ENCODE measurements at places on chromosomes 5 and 9. TPM values are rescaled to one million over a fixed set of nuclear protein-coding genes. Genes with fewer than 3 reads are reported as not detected.

Gene CCL19
- total RNA-seq: 2.1 TPM

Gene MELK
- total RNA-seq: 0.64 TPM

Gene C1QTNF3
- 1.1 TPM for total RNA-seq

Gene IGFBPL1
- total RNA-seq: not detected

Gene FOXD4
- total RNA-seq: 0.12 TPM

Gene GRM6
- not detected for total RNA-seq

Gene ZNF367
- 2.5 TPM for total RNA-seq

Gene ECSCR
- total RNA-seq: 20.6 TPM

Gene VDAC1
- 515 TPM for total RNA-seq

Gene C5orf58
- total RNA-seq: not detected

Gene PHF24
- 0.10 TPM for total RNA-seq

Gene FOXI1
- total RNA-seq: not detected

Gene CLIC3
- total RNA-seq: 1.7 TPM

- no peak for DNase-seq
Measured at GRCh38 chr9:133449760-133450159, 10.0 kb upstream of the CACFD1 start.

GRCh38 chr5:151234476-151235238 is 10.8 kb upstream of the CCDC69 start:
- DNase-seq: peak; percentile 84

- DNase-seq: no peak
Measured at GRCh38 chr5:32536246-32536645, 49.1 kb upstream of the SUB1 start.

DNA sequence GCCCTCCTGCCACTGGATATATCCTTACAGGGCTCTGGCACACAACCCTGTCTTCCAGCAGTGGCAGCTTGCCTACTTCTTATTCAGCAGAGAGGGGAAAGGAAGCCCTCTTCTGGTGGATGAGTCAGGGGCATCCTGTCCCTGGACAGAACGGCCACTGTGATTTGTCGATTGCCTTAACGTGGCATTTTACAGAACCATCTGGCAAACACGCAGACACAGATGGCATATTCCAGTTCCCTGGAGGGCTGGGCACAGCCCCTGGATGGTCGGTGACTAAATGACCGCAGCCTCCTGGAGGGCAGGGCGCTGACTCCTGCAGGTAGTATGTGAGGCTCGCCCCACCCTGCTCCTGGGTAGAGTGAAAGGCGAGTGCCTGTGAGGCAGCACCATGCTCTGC is 62.1 kb downstream of the DCP2 start:
- DNase-seq: no peak

GRCh38 chr5:143471041-143471509 is 67.6 kb upstream of the NR3C1 start:
- DNase-seq: no peak

- no peak for DNase-seq
Measured at GRCh38 chr5:125581311-125581710, 834.9 kb upstream of the ZNF608 start.

- DNase-seq: no peak
Measured at GRCh38 chr5:180612683-180613082, 21.4 kb upstream of the SCGB3A1 start.

- no peak for DNase-seq
Measured at GRCh38 chr9:134589748-134590147, 51.9 kb upstream of the COL5A1 start.

- DNase-seq: no peak
Measured at GRCh38 chr5:74950836-74951515, 84.8 kb upstream of the FAM169A start.

DNA sequence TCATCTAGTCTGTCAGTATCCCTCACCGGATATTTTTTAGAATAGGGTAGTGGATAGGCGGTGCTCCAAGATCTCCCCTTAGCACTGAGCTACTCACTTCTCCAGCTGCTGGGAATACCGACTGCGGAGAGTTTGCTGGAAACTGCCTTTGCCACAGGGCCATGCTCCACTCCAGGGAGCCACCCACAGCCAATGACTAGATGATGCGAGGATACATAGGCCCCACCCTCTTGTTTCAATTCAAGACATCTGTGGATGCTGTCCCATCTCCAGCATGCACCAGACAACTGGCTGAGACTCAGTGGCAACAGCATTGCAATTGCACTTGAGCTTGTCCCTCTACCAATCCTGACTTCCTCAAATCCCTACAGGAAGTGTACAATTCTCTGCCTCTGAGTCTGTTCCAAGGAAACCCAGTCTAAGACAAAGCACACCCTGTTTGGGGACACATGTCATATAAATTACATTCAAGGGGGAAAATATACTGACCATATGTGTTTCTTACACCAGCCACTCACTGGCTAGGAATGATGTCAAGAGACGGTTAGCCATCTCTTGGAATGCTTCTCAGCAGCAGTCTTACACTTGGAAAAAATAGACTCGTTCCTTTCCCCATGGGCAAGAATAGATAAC is 312.6 kb upstream of the KIF2A start:
- DNase-seq: no peak

DNA sequence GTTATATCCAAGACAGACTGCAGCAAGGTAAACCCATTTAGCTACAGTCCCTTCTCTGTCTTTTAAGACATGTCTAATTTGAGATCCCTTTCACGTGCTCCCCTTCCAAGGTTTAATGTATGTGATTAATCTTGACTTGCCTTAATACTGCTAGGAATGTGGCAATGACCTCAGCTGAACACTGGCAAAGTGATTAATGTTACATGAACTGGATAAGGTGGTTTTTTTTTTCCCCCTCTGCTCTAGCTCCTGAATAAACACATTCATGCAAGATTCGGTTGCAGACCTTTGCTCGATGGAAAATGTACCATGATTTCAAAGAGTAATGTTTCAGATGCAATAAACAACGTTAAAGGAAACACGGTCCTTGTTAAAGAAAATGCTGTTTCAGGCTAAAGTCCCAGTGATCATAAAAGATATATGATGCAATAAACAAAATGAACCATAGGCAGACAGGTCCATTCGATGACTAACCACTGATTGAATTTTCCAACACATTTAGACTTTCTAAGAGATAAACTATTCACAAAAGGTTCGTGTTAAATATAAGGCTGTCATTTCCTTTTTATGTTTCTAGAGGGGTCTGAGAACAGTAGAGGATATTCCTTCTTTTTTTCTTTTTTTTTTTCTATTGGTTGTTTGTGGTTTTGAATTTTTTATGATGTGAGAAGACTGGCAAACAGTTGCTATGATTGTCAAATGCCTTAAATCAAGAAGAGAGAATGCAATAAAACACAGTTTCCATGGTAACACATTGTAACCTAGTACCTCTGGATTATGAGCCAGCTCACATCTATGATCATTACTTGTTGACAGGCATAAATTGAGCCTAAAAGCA is 44.7 kb upstream of the ZNF608 start:
- no peak for DNase-seq

- no peak for DNase-seq
Measured at GRCh38 chr5:36944607-36945225, 68.1 kb downstream of the NIPBL start.

DNA sequence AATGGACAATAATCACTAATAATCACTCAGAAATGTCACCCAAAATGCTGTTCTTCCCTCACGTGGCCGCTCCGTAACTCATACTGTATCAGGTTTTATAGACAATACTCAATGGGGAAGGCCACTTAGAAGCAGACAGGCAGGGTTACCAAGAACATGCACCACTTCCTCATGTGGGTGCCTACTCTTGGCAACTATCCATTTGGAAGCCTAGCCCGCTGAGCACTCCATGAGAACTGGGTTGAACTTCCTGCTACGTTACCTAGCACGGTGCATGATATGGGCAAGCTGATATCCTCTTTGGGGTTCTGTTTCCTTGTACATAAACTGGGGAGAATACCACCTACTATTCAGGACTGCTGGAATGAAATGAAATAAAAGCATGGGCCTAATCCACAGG is 14.3 kb downstream of the DAP start:
- DNase-seq: no peak

DNA sequence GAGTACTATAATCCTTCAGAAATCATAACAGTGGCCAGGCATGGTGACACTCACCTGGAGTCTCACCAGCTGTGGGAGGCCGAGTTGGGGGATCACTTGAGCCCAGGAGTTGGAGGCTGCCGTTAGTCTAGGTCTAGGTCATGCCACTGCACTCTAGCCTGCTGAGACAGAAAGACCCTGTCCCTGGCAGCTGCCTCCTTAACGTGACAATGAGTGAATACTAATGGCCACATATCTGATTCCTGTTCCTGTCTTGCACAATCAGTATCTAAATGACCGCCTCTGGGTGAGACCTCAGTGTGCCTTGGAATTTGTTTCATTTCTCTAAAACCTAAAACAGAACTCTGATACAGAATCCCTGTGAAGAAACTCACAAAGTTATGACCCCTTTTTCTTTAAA is 131.0 kb upstream of the DAB2 start:
- no peak for DNase-seq

DNA sequence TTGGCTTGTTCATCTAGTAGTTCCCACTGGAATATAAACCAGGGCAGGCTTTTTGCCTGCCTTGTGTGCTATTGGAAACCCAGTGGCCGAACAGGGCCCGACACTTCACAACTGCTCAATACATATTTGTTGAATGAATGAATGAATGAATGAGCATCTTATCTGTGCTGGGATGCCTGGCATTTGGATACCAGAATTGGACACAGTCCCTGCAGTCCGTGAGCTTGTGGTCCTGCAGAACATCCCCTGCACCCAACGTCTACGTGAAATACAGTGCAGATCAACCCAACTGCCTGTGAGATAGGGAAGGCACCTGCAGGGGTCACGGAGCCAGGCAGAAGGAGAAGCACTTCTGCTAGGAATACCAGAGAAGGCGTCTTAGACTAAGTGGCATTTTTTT is 30.0 kb upstream of the COL15A1 start:
- DNase-seq: no peak

DNA sequence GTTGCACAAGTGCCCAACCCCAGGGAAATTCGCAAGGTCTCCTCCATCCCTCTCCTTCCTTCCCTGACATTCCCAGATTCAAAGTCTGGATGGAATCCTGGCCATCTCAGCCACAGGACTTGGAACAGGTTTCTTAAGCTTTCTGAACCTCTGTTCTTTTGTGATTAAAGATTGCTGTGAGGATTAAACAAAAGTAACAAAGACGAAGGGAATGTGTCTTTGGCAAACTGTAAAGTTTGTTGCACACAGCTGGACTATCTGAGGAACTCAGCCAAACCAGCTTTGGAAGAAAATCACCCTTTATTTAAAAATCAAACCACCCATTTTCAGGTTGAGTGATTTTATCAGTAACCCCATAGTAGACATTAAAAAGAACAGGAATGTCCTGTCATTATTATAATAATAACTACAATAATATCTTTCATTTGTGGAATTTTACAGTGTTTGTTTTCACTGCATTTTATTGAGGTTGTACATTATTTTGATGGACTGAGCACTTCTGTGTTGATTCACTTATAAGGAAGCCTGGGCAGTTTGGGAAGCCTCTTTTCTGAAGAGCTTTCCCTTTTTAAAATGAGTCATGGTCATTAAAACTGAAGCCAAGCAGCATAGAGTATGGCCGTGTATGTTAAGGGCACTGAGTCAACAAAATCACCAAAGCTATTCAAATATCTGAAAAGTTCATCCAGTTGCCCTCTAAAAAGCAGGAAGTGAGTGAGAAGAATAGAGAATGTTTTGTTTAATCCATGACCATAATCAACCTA is 310.2 kb downstream of the AGTPBP1 start:
- no peak for DNase-seq

DNA sequence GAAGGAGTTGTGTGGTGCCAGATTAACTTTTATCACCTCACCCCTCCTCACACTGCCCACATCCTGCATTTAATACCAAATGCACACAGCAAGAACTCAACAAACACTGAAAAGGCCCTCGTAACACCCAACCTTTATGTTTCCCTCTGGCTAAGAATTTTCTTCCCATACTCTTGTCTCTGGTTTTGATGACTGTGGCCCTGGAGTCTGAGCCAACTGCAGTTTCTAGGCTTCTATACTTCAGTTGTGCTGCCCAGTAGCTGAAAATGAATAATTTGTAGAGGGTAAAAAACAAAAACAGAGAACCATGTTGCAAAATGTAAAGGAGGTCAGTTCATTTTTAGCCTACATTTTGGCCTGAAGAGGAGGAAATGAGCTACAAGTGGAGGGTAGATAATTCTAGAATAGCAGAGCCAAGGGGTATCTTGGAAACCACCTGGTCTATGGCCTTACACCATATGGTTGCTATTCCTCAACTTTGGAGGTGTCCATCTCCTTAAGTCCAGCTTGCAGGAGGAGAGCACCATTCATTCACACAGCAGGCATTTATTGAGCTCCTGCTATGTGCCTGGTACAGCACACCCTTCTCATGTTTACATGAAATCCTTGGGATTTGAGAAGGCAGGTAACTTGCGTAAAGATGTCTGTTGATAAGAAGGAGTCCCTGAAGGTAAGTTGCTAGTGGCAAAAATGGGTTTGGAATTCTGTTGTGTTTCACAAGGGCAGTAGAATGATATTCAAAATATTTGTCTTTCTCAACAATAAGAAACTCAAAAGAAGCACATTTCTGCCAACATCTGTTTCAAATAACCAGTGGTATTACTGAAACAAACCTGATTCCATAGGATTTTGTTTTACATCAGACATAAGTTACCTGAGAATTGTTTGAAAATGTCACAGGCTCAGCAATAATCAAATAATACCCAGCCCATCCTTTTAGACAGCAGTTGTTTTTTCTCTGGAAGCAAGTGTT is 83.8 kb upstream of the TNFAIP8 start:
- no peak for DNase-seq

- DNase-seq: no peak
Measured at GRCh38 chr5:144177548-144177947, 6.9 kb downstream of the KCTD16 start.

GRCh38 chr9:69174616-69175463 is 763 bp downstream of the TJP2 start:
- DNase-seq: peak; percentile 39

DNA sequence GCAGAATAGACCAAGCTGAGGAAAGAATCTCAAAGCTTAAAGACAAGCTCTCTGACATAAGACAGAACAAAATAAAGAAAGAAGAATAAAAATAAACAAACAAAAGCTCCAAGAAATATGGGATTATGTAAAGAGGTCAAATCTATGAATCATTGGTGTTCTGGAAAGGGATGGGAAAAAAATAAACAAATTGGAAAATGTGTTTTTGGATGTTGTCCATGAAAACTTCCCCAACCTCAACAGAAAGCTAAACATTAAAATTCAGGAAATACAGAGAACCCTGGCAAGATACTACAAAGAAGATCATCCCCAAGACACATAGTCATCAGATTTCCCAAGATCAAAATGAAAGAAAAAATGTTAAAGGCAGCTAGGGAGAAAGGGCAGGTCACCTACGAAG is 662.0 kb upstream of the CDH18 start:
- no peak for DNase-seq

DNA sequence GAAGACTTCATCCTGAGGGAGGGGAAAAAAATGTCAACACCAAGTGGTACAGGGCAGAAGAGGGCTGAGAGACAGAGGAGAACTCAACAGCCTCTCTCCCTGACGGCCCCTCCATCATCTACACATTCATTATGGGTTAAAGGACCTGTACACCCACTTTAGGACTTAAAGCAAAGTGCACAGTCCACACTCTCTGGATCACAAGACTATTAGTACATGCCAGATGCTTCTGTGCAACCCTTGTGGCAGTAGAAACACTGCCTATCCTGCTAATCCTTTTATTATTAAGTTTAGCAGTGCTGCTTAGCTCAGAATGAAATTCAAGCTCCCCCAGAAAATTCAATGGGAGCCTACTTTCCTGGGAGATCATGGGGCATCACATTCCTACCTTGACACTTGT is 1.9 kb downstream of the FRMD3 start:
- DNase-seq: no peak

- DNase-seq: peak; percentile 51
Measured at GRCh38 chr5:135391869-135392255, 7.2 kb downstream of the MACROH2A1 start.

- peak; percentile 57 for DNase-seq
Measured at GRCh38 chr5:173329491-173330337, 1.5 kb upstream of the STC2 start.

All from left ventricle myocardium superior (tissue), 1 donor.